HepG2 (cell line): ENCODE measurements at places on chromosomes 6 and 20.

DNA sequence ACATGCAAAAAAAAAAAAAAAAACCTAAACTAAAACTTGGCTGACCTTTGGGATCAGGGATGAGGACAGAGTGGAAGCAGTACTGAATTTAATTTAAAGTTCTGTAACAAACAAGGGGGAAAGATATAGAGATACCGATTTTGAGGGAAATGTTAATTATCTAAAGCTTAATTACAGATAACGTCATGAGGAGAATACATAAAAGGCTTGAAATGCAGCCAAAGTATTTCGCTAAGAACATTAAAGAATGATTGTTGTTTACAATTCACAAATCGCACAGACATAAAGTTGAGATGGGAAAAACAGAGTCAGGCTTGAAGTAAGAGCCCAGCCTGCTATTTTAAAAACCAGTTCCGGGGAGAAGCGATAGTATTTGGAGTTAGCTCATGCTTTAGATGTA lies 208.0 kb upstream of the SASH1 start:
- DNase-seq: no peak

DNA sequence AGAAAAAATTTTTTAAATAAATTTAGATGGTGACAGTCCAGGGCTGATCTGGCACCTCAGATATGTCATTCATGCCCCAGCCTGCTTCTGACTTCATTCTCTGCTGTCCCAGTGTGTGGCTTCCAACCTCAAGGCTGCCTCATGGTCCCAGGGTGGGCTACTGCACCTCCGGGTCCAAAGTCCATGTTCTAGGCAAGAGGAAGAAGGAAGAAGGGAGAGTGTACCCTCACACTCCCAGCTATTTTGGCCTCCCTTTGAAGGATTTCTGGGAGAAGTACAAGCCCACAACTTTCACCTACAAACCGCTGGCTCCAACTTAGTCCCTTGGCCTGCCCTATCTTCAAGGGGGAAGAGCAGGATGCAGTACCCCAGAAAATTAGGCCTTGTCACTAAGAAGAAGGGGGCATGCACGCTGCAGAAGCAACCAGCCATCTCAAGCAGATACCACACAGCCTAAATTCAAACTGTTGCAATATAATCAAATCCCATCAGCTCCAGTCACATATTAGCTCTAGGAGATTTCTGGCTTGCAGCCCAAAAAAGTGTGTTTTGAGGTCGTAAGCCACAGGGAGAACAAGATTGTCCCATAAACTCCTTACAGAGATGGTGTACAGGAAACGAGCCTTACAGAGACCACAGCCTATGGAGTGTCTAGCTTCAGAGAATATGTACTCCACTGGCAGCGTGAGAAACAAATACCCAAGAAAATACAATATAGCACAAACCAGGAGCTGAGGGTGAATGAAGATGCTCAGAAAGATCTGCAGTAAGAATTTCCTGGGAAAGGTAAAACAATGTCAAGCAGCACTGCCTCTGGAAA lies 906 bp upstream of the BTN3A2 start:
- no peak for DNase-seq

DNA sequence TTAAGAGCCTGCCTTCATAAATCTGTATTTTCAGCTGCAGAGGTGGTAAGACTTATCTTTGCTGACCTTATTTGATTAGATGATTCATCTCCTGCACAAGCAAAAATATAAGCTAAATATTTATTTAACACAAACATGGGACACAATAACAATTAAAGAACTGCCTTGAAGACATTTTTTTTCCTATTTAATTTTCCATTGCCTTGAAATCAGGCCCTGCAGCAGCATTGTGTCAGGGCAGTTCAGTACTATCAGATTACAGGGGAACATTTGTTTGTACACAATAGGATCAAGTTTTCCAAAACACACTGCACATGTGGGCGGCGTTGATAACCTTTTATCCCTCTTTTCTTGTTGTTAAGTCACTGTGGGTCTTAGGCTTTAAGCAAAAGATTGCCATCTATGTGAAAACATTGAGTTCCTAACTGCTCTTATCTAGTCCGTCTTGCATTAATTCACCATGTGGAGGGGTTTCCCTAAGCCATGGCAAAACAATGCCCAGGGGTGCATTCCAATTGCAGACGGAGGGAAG lies 7.4 kb downstream of the ADGRF5 start:
- no peak for DNase-seq

DNA sequence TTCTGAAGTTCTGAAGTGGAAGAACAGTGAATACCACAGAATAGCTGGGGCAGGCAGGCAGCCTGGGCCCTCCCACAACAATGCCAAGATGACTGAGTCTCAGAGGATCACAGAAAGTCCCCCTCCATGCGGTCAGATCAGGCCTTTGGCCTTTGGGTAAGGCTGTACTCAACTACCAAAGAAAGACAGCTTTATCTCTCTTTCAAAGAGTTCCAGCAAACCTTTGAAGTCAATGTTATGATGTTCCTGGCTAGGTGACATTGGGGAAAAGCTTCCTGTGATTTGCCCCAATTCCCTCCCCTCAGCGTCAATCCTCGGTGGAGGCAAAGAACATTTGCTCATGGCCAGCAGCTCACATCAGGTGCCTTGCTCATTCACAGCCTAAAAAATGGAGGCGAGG lies 10.7 kb upstream of the FBXO9 start:
- DNase-seq: peak; percentile 88

- no peak for DNase-seq
Measured at GRCh38 chr20:5040345-5040744, 39.0 kb upstream of the SLC23A2 start.

- peak; percentile 85 for DNase-seq
Measured at GRCh38 chr20:58890518-58891085, 38.1 kb downstream of the GNAS start.

- no peak for DNase-seq
Measured at GRCh38 chr6:11429577-11429976, 108.0 kb upstream of the TMEM170B start.

DNA sequence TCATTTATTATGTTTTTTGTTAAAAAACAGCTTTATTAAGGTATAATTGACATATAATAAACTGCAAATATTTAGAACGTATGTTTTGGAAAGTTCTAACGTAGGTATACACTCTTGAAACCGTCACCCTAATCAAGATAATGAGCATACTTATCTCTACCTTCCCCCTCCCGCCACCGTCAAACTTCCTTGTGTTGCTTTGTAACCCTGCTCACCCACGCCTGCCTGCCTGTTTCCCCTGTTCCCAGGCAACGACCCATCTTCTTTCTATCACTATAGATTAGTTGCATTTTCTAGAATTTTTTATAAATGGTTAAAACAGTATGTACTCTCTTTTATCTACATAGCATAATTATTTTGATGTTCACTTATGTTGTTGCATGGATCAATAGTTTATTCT lies 33.5 kb upstream of the GCLC start:
- DNase-seq: no peak

GRCh38 chr6:10587656-10588406 lies 66.7 kb downstream of the GCNT2 start:
- DNase-seq: no peak

- no peak for DNase-seq
Measured at GRCh38 chr20:22459754-22460153, 124.6 kb downstream of the FOXA2 start.

GRCh38 chr20:8020314-8021079 lies 936 bp upstream of the TMX4 start:
- DNase-seq: peak; percentile 23

DNA sequence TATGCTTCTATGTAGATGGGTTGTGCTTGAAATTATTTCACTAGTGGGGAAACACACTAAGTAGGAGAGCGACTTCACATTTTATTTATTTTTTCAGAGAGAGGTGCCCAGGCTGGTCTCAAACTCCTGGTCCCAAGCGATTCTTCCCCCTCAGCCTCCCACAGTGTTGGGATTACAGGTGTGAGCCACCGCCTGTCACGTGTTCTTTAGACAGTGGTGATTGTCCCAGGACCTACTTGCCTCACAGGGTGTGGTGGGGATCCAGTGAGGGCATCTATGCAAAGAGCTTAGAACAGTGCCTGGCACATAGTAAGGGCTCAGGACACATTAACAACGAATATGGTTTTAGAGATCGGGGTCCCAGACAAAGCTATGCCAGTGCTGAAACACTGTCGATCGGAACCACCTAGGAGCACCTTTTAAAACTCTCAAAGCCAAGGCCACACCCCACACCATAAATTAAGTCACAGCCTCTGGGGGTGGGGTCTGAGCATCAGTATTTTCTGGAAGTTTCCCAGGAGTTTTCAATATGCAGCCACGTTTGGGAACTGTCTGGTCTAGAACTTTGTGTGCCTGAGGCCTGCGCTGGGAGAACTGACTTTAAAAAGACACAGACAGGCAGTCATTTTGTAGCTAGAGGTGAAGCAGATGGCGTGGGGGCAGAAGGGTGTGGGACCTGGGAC lies 4.8 kb upstream of the BCAS4 start:
- no peak for DNase-seq

- DNase-seq: no peak
Measured at GRCh38 chr6:144346719-144347447, 61.7 kb downstream of the UTRN start.

DNA sequence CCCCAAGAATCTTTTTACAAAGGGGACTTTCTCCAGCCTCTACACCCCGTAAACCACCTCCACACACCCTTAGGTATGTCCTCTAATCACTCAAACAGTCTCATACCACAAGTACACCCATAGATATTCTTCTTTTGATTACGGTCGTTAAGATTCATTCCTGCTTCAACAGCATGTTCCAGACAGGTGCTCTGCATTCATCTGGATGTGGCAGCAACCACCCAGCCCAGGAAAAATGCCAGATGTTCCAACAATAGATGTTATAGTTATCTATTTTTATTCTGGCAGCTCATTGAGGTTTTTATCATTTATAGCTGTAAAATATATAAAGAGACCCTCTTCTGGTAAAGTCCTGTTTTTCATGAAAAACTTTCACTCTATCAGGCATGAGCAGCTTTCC lies 60.7 kb downstream of the SIM1 start:
- no peak for DNase-seq

GRCh38 chr20:1296117-1296610 lies 30.1 kb downstream of the SNPH start:
- no peak for DNase-seq

DNA sequence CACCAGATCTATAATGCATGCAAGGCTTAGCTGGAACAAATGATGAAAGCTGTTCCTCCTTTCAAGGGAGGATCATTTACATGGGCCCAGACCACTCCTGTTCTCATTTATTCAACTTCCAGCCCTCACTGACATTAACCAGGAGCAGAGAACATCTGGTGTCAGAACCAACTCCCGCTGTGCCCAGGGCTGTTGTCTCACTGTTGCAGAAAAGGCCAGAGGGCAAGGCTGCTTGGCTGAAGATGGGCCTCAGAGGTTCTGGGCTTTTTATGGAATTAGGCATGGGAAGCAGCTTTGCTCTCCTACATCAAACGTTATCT lies 164.2 kb downstream of the GMPR start:
- DNase-seq: no peak

- DNase-seq: no peak
Measured at GRCh38 chr20:2260250-2260649, 35.6 kb upstream of the TGM3 start.

GRCh38 chr6:108927927-108928326 lies 79.7 kb downstream of the ARMC2 start:
- no peak for DNase-seq

DNA sequence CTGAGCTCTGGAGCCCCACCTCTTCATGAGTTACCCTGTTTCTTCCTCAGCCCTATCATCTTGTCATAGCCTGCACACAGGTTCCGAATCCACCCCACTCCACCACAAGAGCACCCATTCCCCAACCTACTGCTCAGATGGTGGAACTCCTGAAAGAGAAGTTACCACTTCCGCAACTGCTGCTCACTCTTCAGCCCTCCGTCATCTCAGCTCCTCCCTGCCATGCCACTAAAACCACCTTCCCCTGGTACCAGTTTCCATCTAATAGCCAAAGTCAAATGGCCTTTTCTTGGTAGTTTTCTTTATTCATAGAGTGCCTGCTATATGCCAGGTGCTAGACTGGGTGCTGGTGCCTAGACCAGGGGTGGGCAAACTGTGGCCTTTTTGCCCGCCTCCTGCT lies 3.9 kb downstream of the RAB22A start:
- DNase-seq: no peak

DNA sequence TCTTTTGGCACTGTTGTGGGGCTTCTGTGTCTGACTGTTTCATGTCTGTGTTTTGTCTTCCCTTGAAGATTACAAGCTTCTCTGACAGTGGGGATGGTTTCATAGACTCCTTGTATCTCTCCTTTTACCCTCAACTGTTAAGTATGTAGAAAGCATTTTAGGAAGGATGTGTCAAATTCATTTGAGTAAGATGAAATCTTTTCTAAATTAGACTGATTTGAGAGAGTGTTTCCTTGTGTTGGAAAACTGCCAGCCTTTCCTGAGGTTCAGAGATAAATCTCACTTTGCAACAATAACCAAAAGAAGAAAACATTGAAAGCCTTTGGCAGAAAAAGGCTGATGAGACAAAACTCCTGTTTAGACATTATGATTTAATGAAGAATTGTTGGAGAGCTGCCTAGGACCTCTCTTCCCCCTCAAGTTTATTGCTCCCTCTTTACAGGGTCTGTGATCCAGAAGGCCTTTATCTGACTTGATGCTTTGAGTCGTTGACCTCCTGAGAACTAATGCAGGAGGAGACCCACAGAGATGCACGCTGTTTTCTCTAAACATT lies 68.3 kb downstream of the ANKS1A start:
- no peak for DNase-seq

DNA sequence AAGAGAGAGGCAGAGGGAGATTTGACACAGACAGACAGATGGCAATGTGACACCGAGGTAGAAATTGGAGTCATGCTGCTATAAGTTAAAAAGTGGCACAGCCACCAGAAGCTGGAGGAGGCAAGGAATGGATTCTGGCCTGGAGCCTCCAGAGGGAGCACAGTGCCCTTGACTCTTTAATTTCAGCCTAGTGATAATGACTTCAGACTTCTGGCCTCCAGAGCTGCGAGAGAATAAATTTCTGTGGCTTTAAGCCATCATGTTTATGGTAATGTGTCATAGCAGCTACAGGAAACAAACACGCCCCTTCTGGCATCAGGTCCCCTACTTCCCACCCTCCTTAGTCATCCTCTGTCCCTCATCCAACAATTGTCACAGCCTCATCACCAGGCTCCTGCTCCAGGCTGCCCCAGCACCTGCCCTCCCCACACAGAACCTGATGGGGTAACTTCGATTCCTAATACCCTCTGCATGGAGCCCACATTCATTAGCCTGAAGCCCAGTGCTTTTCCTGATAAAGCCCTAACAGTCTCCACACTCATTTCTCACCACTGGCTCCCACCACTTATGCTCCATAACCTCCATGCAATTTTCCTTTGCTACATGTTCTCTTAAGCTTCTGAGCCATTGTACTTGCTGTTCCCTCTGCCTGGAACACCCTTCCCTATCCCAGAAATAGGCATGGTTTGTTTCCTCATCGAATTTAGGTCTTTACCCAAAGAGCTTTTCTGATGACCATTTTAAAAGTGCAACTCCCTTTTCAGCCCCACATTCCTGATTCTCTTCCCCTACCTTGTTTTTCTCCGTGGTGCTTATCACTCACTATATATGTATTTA lies 69.7 kb upstream of the TOX2 start:
- DNase-seq: no peak

DNA sequence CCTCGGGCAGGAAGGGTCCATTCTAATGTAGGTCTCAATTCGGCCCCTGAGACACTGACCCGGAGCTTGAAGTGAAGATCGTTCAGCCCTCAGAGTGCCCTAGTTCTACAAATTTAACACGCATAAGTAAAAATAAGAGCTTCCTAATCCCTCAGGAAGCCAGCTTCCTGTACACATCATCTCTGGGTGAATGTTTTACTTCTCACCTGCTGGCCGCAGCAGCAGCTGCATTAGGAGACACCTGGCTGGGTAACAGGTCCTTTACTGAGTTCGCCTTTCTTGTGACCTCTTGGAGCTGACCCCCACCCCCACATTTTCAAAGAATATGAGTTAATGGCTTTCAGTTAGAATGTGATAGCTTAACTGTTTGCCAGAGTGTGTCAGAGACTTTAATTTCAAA lies 165.0 kb downstream of the SMOC2 start:
- DNase-seq: no peak
